ENCODE measurements at places on chromosomes 3 and 15.
A peak's percentile ranks its signal among the peaks of the same experiment; 100 is the strongest.

DNA sequence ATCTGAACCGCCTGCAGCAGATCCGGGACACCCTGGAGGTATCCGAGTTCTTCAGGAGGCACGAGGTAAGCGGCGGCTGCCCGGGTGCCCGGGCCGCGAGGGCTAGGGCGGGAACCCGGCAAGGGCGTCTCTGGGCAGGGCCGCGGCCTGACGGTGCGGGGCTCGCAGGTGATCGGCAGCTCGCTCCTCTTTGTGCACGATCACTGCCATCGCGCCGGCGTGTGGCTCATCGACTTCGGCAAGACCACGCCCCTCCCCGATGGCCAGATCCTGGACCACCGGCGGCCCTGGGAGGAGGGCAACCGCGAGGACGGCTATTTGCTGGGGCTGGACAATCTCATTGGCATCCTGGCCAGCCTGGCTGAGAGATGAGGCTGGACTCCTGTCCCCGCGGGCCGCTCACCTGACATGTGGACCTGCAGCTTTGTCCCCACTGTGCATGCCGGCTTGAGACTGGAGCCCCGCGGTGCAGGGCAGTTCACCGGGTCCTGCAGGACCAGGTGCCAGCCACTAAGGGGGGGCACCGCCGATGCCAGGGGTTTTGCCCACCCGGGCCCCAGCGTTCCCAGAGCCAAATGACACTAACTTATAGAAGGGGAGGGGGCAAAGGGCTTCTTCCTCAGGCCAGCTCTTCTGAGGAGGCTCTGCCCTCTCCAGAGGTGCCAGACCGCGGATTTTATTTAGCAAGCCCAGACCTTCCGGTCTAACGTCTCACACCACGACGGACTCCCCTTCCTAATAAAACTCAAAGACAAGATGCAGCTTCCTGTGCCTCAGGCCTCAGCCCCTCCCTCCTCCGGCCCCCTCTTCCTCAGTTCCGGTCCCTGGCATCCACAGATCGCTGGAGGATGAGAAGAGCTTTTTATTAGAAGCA is 9.4 kb downstream of the ITPKA start:
- DNase-seq, result no peak

DNA sequence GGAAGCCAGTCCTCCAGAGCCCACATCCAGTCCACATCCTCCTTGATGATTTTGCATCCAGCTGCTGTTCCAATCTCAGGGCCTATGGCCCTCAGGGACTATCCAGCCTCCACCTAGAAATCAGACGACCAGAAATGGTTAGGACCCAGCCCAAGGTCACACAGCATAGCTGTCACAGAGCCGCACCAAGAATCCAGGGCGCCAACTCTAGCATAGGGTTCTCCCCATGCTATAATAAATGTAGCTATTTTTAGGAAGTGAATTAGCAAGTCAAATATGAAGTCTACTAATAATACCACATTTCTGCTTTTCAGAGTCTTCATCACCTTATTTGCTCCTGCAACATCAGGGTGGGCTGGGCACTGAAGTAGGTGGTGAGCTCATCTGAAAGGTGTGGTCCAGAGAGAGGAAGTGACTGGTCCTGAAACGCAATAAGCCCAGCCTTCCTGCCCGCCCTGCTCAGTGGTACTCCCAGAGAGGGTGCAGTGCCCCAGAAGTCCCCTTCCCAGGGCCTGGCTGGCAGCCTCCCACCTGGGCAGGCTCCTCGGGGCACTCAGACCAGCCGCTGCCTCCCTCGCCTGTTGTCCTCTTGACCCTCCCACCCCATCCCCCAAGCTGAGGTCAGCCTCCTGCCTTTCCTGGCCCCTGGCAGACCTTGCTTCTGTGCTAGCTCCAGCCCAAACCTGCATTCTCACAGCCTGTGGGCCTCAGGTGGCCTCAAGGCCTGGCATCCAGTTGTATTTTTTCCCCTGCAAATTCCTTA is 17.6 kb upstream of the CYP11A1 start:
- DNase-seq, result peak; percentile 56

DNA sequence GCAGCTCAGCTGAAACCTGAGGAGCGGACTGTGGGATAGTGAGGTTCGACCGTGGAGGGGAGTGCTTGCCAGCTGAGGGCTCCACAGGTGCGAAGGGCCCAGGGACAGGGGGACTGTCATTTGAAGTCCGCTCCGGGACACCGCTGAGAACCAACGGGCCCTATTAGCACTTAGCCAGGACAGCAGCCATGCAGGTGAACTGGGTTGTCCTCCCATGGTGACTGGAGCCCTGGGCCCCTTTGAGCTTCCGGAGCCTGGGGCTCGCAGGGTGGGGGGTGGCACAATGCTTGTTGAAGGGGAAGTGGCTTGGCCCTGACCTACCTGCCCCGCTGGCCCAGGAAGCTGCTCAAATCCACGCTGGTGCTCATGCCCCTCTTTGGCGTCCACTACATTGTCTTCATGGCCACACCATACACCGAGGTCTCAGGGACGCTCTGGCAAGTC is 24.7 kb downstream of the PTH1R start:
- DNase-seq, result no peak

GRCh38 chr3:97138914-97139541 is 324.6 kb downstream of the EPHA6 start:
- DNase-seq, result no peak

- no peak for DNase-seq
Measured at GRCh38 chr3:52843108-52843865, 8.5 kb upstream of the MUSTN1 start.

- no peak for DNase-seq
Measured at GRCh38 chr3:90011131-90011530, 903.7 kb downstream of the EPHA3 start.

- no peak for DNase-seq
Measured at GRCh38 chr3:156705761-156706616, 31.6 kb downstream of the TIPARP start.

GRCh38 chr3:1967525-1967924 is 131.1 kb upstream of the CNTN4 start:
- DNase-seq, result no peak

GRCh38 chr3:151362751-151363174 is 21.8 kb downstream of the P2RY12 start:
- no peak for DNase-seq

- DNase-seq, result no peak
Measured at GRCh38 chr3:5095886-5096285, 26.2 kb upstream of the ARL8B start.

GRCh38 chr3:32045091-32045915 is 61.1 kb upstream of the GPD1L start:
- no peak for DNase-seq

DNA sequence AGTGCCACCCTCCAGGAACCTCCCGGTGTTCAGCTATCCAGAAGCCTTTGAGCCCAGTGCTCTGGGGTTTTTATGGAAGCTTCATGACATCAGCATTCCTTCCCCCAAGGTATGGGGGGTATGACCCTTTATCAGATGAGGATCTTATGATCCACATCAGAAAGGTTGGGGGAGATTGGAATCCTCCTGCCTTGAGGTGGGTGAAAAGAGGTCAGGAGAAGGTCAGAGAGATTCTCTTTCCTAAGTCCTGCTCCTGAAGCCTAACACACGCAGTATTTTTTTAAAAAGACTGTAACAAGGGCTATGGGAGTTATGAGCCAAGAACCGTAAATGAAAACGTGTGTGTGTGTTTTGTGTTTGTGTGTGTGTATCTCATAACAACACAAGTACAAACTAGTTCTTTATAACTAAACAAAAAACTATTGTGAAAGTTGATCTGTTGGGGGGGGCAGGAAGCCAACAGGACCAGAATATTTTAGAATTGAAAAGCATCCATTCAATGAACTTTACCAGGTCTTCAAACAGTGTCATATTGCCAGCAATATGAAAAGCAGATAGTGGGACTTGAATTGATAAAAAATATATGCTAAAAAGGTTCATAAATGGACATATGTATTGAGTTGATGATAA is 13.2 kb downstream of the MKRN3 start:
- DNase-seq, result no peak

DNA sequence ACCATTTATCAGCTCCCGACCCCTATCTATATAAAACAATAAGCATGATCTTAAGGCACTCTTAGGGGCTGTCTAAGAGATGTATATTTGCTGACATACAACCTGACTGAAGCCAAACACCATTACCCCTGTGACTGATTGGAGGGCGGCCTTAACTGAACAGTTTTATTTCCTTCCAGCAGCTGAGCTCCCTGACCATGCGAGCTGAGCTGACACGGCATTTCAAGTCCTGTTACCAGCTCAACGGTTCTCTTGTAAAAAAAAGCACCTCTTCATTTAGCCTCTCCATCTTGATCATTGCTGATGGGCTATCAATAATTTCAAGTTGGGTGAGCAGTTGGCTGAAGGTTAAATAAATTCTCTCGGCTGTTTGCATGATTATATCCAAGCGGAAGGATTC is 33.4 kb upstream of the BNIP2 start:
- no peak for DNase-seq

- no peak for DNase-seq
Measured at GRCh38 chr3:193782276-193782647, 189.3 kb downstream of the OPA1 start.

- no peak for DNase-seq
Measured at GRCh38 chr3:13536432-13536831, 12.5 kb upstream of the FBLN2 start.

GRCh38 chr15:67785431-67785830 is 39.9 kb upstream of the SKOR1 start:
- no peak for DNase-seq

DNA sequence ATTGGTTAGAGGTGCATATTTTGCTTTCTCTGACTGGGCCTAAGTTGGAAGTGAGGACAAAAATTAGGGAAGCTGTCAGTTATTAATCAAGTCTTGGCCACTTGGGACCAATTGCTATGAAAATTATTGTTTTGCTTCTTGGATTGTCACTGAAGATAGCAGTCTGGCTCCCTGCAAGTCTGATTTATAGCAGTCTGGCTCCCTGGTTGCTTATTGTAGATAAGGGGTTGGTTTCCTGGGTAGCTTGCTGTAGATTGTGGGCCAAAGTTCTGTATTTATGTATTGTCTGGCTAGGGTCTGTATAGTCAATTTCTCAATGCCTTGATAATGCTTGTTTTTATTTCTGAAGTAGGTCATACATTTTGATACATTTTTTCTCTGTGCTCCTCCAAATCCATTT is 13.3 kb upstream of the DRD3 start:
- no peak for DNase-seq

DNA sequence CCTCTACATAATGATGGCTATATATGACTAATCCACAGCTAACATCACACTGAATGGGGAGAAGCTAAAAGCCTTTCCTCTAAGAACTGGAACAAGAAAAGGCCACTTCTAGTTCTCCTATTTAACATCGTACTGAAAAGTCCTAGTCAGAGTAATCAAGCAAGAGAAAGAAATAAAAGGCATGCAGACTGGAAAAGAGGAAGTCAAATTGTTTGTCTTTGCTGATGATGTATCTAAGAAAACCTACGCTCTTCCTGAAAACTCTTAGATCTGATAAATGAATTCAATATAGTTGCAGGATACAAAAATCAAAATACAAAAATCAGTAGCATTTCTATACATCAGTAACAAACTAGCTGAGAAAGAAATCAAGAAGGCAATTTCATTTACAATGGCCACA is 116.9 kb downstream of the TP63 start:
- no peak for DNase-seq

GRCh38 chr3:168877899-168878298 is 782.2 kb upstream of the GOLIM4 start:
- DNase-seq, result no peak

DNA sequence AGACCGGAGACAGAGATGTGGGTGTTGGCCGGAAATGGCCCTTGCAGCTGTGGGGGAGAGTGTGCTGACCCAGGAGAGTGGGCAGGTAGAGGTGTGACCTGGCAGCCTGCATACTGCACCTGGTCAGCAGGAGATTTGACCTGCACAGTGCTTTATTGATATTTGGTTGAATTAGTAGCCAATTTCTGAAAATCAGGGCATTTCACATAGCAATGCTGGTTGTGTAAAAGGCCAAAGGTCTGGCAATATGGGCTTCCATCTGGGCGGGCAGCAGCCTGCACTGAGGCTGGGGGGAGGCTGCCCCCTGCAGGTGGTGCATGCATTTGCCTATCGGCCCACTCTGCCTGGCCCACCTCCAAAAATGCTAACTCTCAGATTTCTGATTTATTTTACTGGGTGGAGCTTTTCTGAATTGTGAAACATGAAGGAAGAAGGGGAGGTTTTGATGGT is 9.4 kb upstream of the MGLL start:
- no peak for DNase-seq

GRCh38 chr3:100993309-100993708 is at the start of gene ABI3BP:
Gene ABI3BP, minus strand, starts transcription at chr3:100993421. Its CDS starts 37 bp downstream, at chr3:100993384.
- no peak for DNase-seq

DNA sequence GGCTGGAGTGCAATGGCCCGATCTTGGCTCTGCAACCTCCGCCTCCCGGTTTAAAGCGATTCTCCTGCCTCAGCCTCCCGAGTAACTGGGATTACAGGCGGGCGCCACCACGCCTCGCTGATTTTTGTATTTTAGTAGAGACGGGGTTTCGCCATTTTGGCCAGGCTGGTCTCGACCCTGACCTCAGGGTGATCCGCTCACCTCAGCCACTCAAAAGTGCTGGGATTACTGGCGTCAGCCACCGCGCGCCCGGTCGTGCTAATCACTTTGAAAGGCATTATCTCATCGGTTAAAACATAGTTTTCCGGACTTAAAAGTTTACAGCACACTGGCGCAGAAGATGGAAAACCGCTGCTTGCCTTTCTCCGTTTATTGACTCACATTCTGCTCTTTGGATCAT is 27.6 kb upstream of the MTHFS start:
- DNase-seq, result no peak

DNA sequence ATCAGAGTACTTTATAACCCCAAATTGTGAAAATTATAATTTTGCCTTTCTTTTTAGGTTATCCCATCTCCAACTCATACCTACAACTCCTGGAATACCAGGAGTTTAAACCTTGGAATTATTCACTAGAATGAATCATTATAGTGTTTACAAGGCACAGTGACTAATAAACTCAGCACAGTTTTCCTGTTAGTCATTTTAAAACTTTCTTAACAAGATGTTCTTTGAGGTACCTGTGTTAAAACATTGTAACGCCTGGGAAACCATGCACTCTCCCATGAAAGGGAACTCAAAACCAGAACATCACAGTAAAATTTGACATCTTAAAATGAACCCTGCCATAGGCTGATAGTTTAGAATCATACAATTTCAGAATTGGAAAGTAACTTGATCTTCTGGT is 132.4 kb upstream of the OSTN start:
- DNase-seq, result no peak

GRCh38 chr3:147099076-147099475 is 307.3 kb downstream of the ZIC4 start:
- DNase-seq, result no peak

- DNase-seq, result no peak
Measured at GRCh38 chr15:99998661-99999101, 265.4 kb upstream of the LYSMD4 start.
